ENCODE measurements at places on chromosomes 3 and 15.

- no peak for DNase-seq
Measured at GRCh38 chr3:115418583-115418982, 204.7 kb upstream of the GAP43 start.

GRCh38 chr15:77538793-77539497 is 93.8 kb downstream of the LINGO1 start:
- no peak for DNase-seq

GRCh38 chr15:59255680-59256336 is 49.2 kb downstream of the LDHAL6B start:
- DNase-seq: no peak

GRCh38 chr3:19065027-19065426 is 83.3 kb upstream of the KCNH8 start:
- no peak for DNase-seq

DNA sequence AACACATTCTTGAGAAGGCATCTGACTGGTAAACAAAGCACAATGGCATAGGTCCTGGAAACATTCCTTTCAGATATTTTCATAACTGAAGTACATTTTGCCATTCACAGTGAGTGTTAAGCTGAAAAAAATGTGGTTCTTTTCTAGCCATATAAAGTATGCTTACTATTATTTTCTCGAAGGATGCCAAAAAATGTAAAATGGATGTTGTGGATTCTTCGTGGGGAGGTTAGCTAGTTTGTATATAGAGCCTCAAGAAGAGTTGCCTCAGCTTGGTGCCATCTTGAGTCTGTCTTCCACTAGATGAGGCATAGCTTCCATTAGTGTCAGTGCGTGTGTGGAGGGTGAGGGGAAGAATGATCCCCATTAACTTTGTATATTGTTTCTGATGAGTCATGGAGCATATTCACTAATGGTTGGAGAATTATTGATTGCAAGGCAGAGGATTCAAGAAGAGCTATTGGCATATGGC is 4.1 kb downstream of the MBNL1 start:
- no peak for DNase-seq

- DNase-seq: no peak
Measured at GRCh38 chr3:13119471-13120220, 46.4 kb upstream of the IQSEC1 start.

GRCh38 chr3:170585008-170585936 is 603 bp downstream of the SLC7A14 start:
- DNase-seq: no peak

GRCh38 chr3:32626631-32627030 is 56.0 kb upstream of the DYNC1LI1 start:
- DNase-seq: no peak

- DNase-seq: no peak
Measured at GRCh38 chr15:32834156-32834555, 116.4 kb downstream of the GREM1 start.

DNA sequence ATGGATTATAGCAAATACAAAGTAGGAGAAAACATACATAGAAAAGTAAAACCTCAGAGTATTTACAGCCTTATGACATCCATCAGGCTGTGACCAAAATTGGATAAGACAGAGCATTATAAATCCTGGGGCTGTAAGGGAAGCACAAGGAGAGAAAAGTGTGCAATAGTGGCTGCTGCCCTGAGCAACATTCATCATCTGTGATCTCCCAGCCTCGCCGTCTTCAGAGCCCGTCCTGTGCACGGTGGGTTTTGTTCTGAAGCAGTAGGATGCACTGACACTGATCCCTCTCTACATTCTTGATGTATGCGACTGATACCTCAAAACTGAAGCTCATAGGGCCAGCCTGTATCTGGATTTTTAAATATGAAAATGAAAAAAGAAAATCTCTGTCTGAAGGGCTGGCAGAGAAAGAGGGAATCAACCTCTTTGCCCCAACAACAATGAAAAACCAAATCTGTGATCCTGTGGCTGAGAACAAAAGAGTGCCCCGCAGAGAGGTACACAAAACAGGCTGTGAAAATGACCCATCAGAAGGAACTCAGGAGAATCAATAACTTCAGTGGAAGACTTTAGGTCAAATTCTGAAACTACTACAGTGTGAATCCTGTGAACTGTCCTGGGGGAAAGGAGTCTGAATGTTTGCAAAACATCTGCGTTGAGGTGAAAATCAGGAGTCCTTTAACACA is 8.2 kb upstream of the RTP4 start:
- DNase-seq: no peak

- no peak for DNase-seq
Measured at GRCh38 chr3:21645121-21645897, 105.7 kb downstream of the ZNF385D start.

DNA sequence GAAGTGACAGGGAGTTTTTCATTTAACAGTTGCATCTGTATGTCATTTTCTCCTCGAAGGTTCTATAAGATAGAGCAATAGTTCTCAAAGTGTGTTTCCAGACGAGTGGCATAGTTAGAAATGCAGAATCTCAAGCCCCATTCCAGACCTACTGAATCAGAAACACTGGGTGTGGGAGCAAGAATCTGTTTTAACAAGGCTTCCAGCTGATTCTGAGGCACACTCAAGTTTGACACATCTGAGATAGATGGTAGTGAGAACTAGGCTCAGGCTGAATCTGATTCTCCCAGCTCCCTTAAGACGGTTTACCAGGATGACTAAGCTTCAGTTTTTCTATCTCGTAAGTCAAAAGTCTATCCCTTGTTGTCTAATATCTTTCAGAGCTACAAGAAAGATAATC is 159.8 kb upstream of the NUDT16 start:
- DNase-seq: no peak

- DNase-seq: no peak
Measured at GRCh38 chr3:123739754-123740153, 144.4 kb downstream of the MYLK start.

DNA sequence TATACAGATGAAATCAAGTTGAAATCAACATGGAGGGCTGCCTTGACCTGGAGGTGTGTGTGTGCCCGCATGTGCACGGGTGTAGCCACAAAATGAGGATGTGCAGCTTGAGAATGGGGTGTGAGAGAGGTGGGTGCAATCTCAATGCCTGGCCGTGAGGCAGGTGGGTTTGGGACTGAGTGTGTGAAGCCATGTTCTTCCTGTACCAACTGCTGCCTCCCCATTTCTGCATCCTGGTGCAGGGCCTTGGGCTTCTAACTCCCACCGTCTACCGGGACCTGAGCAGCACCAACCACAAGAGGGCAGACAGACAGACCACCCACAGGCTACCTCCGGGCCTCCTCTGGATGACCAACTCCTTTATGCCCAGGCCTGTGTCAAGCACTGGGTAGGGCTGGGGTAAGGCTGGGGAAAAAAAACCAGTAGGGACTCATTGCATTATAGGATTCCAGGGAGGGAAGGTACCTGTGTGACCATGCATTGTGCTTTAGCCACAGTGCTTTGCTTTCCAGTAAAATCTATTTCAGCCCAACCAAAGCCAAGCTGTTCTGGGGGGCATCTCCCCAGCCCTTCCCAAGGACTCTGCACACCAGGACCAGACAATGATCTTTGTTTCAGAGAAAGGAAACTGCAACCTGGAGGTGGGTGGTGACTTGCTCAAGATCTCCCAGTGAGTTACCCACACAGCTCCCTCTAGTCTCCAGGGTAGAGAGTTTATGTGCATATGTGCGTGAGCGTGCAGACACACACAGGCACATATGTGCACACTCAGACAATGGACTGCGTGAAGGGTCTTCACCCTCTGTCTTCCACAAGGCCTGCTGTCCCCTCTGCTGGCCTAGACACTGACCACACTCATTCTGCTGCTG is 162.2 kb upstream of the TLE3 start:
- DNase-seq: no peak

GRCh38 chr15:43067717-43068461 is 37.9 kb downstream of the UBR1 start:
- no peak for DNase-seq

DNA sequence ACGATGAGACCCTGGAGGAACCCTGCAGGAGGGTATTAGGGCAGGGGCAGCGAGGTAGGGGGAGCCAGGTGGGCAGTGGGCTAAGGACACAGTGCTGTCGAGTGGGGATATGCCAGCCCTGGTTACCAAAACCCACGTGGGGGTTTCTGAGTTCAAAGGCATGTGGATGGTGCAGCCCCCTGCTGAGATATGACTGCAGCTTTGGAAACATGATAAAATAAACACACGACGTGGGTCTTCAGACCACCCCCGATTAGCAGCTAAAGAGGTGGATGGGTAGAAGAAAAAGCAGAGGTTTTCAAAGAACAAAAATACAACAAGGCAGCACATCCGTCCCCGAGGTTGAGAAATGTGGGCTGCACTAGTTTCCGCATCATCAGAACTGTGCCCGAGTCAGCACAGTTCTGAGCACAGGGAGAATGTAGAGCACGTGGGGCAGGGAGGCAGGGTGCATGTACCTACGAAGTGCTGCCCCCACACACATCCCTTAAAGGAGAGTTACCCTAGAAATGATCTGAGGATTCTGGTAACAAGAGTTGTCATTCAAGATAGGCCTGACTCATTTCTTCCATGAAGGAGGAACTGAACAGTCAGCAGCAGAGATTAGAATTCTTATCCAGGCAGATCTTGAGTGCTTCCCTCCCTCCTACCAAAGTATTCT is 121.3 kb downstream of the RPLP1 start:
- DNase-seq: no peak

DNA sequence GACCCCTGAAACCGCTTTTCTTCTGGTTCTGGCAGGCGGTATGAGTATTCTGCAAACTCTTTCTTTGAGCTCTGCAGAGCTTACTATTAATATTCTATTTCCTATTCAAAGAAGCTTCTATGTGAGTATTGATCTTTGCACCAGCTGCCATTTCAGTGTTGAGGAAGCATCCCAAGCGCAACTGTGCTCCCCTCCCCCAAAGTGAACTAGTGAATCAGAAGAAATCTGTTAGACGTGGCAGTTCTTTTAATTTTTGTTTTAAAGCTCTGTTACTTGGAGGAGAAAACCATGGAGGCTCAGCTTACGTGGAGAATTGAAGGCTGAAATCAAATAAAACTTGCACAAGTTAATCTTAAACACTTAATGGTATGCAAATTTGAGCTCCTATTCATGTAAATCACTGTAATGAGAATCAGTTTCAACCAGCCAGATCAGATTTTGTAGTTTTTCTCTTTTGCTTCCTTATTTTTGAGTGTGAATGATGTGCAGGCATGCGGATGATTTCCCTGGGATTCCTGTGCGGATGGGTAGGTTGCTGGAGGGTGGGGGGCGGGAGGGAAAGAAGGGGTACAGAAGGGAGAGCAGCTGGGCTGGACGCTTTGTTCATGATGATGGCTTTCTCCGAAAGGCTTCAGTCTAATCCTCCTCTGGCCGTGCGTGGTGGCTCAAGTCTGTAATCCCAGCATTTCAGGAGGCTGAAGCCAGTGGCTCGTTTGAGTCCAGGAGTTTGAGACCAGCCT is 16.1 kb upstream of the AGBL1 start:
- DNase-seq: no peak

DNA sequence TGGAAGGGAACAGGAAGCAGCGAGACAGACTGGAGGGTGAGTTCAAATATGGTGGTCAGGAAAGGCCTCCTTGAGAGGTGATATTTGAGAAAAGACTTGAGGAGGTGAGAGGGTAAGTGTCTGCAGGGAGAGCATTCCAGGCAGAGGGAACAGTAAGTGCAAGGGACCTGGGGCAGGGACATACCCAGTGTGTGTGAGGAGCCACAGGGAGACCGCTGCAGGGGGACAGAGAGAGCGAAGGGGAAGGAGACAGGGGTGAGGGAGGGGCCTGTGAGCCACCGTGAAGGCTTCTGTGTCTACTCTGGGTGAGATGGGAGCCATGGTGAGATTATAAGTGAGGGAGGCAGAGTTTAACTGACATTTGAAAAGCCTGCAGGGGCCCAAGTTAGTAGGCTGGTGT is 38.0 kb downstream of the WNT7A start:
- DNase-seq: no peak

DNA sequence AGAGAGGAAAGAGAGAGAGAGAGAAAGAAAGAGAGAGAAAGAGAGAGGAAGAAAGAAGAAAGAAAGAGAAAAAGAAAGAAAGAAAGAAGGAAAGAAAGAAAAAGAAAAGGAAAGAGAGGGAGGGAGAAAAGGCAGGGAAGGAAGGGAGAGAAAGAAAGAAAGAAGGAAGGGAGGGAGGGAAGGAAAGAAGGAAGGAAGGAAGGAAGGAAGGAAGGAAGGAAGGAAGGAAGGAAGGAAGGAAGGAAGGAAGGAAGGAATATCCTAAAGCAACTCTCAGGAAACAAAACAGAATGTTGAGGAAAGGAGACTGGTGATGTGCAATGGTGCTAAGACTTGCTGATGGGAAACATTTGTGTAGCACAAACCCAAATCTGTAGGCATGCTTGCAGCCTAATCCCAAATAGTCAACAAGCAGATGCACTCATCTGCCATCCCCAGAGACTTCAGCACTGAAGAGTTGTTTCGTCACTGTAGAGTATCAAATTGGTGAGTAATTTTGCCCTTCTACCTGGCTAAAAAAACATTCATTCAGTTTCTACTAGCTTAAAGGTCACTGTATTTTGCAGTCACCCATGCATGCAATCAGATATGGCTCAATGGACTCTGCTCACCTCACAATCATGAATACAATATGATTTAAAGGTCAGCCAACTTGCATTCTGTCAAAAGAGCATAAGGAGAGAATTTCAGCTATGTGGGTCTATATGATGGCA is 480.3 kb downstream of the FGF12 start:
- no peak for DNase-seq

DNA sequence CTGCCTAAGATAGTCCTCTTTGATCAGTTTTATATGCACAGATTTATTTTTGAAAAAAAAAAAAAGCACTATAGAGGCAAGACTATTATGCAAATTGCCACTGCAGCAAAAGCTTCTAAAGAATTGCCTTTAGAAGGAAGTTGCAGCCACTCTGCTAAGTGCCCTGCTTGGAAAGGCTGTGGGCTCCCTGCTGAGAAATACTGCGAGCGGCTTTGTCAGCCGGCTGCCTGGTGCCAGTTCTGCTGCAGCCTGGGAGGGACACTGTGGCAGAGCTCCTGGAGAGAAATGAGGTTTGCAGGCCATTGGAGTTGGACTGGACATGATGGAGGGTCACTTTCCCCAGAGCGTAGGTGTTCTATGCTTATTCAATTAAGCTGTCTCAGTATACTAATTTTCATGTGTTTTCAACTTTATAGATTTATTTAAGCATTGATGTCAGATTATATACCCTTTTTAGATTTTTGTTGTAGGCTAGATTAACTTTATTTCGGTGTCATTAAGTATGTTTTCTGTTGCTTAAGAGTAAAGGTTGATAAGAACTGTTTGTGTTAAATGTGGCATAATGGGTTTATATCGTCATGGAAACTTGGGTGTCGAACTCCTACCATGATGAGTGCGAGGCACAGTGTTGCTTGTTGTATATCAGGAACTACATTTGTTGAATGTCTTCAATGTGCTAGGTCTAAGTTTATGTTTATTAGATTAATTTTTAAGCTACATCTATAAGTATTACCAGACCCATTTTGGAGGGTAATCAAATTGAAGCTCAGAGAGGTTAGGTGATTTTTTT is 6.6 kb downstream of the MAP2K5 start:
- no peak for DNase-seq

DNA sequence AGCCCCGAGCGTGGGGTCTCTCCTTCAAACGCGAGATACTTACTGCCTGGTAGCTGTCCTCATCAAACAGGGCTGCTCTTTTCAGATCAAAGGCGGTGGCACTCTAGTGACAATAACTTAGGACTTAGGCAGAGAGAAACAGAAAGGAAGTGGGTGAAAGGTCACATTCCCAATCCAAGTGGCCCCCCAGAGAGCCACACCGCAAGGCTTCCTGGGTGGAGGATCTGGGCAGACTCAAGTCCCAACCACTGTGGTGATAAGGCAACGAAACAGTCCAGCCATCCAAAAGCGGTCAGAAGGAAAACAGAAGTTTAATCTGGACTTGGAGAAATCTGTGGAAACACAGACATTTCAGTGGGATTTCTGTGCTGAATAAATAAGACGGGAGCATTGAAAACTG is 227.2 kb downstream of the ADAMTS17 start:
- no peak for DNase-seq

- DNase-seq: no peak
Measured at GRCh38 chr15:67397139-67397538, 123.8 kb upstream of the C15orf61 start.

Measured in activated T-helper 1 cell treated with Interleukin-2 at 50 U/mL for 16 hours (primary cell).